ENCODE measurements at places on chromosomes 6 and 20.

DNA sequence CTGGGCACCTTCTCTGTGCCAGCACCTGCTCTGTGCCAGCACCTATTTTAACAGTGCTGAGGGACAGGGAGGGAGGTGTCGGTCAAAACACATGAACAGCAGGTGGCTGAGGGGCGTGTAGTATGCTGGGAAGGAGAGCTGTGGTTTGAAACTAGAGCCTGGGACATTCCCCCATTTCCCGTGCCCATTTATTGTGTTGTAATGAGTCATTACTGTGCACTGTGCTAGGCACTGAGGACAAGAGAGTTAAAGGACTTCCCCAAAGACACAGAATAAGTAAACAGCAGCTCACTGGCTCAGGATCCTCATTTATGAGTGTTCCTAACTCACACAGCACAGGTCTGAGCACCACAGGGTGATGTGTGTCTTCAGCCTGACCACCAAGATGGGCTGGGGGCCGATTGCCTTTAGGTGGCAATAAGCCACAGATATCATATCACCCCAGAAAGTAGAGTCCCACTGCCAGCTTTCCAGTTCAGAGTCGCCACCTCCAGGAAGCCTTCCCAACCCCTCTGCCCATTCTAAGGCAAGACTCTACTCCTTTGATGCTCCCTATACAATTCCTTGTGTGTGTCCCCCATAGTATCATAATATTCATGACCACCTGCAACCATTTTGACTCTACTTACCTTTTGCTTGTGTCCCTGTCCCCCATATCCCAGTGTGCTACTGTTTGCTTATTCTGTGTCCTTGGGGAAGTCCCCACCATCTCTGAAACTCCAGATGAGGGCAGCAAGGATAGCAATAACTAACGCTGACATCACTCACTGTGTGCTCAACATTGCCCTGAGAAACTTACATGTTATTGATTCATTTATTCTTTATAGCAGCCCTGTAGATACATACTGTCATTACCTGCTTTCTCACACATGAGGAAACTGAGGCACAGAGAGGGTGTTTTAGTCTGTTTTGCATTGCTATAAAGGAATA lies 87.3 kb downstream of the TOX2 start:
- DNase-seq = no peak

DNA sequence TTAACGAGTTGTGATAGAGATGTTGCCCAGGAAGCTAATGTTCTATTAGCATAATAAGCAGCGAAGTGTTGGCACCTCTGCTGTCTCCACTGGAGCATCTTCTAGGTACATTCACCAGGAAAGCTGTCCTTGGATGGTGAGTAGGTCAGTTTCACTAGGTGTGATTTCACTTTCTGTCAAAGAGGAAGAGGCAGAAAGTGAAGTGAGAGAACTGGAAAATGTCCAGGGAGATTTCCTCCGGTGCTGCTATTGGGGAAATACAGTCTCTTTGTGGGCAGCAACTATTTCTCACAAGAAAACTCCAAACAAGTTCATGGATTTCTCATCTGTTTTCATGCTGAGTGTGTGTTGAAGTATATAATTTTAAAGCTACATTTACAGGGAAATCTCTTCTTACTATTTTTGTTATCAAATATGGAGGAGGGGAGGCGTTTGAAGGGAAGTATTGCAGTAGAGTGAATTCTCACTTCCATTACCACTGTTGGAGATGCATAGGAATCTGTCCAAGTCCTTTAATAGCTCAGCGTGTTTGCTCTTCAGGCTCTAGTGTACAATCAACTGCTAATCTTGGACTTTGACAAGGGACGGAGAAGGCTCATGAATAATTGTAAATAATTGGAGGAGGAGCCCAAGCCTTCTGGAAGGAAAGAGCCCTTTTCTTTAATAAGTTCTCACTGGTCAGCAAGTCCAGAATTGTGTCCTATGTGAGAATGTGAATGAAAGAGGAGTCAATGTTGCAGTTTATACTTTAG lies 16.1 kb upstream of the TSBP1 start:
- no peak for DNase-seq

GRCh38 chr6:70680396-70680795 lies 12.7 kb downstream of the SMAP1 start:
- no peak for DNase-seq

DNA sequence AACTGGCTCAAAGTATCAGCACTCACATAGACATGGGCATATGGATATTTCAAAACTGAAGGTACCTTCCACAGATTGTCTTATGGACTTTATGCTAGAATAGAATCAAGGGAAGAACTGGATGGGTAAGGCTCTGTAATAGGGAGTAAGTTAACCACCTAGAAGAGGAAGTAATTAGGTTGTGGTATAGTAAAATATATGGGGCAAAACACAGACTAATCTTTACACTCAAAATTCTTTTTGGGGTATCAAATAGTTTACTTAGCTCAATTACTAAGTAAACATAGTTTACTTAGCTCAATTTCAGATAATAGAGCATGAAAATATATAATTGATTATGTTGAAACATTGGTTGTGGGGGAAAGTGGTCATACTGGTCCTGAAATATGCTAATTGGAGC lies 94.2 kb upstream of the ATXN1 start:
- DNase-seq = no peak

GRCh38 chr20:38406476-38406875 lies 28.7 kb downstream of the SNHG17 start:
- DNase-seq = no peak

DNA sequence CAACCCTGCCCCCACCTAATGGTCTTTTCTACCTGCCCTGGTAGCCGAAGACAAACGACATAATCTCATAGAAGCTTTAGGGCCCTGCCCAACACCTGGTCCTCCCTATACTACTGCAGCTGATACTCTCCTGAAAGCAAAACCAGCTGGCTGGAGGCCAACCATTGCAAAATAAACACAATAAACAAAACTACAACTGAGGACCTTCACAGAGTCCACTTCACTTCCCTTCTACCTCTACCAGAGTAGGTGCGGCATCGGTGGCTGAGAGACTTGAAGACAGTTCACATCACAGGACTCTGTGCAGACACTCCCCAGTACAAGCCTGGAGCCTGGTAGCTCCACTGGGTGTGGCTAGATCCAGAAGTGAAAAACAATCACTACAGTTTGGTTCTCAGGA lies 476.2 kb downstream of the MMUT start:
- DNase-seq = no peak

- DNase-seq = no peak
Measured at GRCh38 chr6:12297363-12298016, 7.3 kb downstream of the EDN1 start.

- DNase-seq = no peak
Measured at GRCh38 chr6:24394780-24395437, 7.8 kb upstream of the MRS2 start.

- DNase-seq = no peak
Measured at GRCh38 chr20:9051508-9051907, 17.4 kb upstream of the PLCB4 start.

DNA sequence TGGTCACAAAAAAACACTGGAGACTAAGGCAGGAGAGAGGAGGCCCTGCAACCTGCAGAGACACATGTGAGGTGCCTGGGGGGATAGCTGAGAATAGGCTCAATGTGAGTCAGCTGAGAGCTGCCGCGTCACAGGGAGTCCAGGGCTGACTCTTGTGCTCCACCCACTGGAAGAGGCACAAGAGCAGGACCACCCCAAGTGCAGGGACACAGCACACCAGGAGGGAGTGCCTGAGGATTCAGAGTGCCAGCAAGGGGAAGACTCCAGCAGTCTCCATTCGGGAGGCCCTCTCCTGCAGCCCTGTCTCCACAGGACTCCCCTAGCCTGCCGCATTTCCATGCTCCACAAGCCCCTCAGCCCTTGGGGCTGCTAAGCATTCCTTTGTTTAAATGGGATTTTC lies 105.5 kb downstream of the HUS1B start:
- DNase-seq = no peak

- DNase-seq = no peak
Measured at GRCh38 chr6:93675856-93676417, 256.6 kb upstream of the EPHA7 start.

GRCh38 chr6:107624541-107624940 lies 134.6 kb downstream of the SOBP start:
- no peak for DNase-seq

GRCh38 chr20:57514273-57514751 lies 10.6 kb downstream of the CTCFL start:
- DNase-seq = no peak

DNA sequence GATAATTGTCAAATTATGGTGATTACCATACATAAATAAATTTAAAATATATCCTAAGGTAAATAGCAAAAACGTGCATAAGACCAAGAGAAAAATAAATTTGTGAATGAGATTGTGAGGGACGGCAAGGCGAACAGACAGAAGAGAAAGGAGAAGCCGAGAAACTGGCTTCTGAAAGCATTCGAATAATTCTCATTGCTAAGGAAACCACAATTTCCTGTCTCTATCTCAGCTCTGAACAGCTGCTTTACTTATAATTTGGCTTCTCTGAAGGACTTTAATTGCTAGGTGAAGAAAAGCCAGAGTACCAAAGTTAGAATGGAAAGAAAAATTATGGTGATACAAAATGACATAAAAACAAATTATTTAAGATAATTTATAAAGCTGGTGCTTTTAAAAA lies 79.0 kb upstream of the RGS17 start:
- DNase-seq = no peak

DNA sequence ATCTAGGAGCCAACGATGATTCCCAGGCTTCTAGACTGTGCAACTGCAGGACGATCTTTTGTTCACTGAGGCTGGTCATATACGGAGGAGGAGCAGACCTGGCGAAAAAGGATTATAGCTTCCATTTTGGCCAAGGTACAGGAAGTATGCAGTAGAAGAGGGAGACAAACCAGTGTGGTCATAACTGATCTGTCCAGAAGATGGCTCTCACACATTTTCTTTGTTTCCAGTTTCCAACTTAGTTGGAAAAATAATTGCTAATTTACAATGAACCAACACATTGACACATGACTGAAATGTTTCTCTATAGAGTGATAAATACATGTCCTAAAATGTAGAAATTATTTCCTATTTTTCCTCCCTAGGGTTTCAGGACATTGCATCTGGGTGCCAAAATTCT lies 364.1 kb upstream of the BTBD3 start:
- no peak for DNase-seq

DNA sequence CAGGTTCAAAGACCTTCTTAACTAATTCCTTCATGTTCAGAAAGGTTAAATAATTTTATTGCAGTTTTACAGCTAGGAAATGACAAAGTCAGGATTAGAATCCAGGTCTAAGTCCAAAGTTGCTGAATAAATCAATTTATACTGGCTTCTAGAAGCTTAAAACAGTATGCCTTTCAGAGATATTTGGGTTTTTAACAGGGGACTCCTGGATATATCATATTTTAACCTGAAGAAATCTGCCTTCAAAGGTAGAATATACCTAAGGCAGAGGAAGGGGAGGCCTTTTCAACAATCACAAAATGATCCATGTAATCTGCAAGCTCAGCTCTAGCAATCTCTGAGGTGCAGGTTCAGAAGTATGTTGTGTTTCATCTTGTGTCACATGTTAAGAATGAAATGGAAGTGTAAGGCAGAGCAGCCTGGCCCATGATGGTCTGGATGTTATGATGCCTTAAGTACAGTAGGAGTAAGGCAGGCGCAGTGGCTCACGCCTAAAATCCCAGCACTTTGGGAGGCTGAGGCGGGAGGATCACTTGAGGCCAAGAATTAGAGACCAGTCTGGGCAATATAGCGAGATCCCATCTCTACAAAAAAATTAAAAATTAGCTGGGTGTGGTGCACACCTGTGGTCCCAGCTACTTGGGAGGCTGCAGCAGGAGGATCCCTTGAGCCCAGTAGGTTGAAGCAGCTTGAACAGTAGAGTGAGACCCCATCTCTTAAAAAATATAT lies 123.9 kb downstream of the SOBP start:
- no peak for DNase-seq

- no peak for DNase-seq
Measured at GRCh38 chr6:108983151-108983550, 111.5 kb downstream of the SESN1 start.
